ENCODE measurements at places on chromosomes 12 and 14.

GRCh38 chr14:95320078-95320895 is 579 bp upstream of the CLMN start:
- DNase-seq = no peak

- DNase-seq = no peak
Measured at GRCh38 chr12:45184147-45184963, 31.5 kb upstream of the ANO6 start.

DNA sequence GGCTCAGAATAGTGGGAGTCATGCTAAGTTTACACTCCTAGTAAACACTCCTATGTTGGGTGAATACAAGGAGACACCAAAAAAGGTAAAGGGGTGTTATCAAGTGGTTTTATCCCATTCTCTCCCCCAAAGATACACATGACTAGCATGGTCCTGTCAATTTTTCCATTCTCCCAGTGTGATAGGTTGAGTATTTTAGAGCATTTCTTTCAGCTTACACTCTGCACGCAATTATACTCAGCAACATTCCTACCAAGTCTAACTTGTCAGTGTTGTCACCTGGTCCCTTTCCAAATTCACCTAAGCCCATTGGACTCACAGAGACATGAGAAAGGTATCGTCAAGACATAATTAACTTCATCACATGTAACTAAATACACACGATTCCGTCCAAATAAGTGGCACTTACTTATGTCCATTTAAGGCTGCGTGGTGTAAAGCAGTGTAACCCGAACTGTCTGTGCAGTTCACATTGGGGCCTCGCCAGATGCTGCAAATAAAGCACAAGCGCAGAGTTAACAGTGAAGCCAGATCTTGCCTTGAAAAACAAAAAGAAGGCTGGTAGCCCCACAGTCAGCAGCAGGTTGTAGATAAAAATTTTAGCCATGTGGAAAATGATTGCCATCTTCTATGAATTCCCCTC is 159.7 kb downstream of the ANKS1B start:
- DNase-seq = no peak

DNA sequence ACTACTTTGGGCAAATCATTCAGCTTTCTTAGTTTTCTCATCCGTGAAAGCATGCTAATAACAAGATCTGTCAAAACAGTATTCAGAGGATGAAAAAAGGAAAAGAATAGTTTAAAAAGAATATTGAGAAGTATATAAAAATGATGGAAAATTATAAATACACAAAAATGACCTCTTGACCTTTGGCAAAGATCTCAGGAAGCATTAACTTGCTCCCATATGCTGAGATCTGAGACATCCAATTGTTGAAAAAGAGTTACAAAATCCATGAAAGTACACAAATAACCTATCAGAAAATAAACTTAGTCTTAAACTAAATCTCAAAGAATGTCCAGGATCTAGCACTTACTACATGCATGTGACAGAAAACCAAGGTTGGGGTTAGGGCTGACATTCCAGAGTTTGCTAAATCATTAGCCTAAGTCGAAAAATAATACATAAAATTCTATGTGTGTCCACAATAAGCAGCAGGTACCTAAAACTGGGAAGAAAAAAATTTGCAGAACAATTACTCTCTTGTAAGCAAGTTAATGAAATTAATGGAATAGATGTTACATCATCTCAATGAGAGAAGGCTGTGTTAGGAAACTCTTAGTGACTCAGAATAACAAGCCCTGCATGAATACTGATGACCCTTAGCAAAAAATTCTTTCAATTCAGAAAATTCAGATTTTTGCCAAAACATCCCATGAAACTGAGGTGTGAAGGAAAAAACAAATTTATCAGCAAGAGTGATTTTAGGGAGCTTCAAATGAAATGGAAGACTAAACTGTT is 3.4 kb downstream of the PAH start:
- DNase-seq = no peak

DNA sequence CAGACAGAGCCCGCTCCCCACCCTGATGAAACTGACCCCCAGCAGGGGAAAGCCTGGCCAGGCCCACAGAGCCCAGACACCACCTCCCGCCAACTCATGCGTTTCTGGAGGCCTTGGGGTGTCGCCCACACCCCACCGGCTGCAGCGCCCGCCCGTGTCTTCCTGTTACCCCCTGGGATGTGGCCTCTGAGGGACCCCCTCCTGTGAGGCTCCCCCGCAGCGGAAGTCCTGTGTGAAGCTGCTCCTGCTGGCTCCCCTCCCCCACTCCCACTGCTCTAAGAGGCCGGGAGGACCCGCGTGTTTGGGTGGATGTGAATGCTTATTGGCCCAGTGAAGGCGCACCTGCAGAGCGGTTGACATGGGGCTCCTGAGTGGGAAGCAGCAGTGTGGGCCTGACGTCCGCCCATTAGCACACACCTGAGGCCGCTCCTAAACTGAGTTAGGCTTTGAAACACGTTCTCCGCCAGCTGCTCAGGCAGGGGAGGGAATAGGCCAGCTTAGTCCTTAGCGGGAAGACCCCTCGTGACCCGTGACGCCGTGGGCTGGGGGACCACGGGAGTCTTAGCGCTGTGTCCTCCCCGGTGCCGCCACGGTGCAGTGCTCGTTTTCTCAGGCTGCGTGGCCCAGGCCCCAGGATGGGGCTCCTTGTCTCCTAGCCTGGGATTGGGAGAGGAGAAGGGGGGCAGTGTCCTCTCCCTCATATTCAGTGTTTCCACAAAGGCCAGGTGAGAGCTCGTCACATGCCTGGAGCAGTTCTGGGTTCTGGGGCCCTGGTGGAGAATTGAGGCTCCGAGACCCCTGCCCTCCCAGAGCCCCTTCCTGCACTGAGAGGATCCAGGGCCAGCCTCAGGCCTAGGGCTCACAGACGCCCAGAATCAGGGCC is 323.4 kb upstream of the SFSWAP start:
- no peak for DNase-seq

GRCh38 chr14:100764471-100765115 is 37.9 kb downstream of the DLK1 start:
- DNase-seq = no peak

DNA sequence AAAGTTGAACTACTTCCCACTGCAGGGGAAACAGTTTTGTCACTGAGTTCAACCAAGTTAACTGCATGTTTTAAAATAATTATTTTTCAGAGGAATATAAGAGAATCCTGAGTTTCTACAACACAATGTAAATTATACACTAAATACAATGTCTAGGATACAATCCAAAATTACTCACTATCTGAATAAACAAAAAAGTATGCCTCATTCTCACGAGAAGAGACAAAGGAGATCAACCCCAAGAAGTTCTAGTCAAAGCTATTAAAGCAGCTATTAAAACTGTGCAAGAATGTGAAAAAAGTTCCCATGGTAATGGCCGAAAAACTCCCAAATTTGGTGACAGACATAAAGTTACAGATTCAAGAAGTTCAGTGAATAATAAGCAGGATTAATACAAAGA is 8.8 kb upstream of the KCNK13 start:
- DNase-seq = no peak

All from astrocyte of the cerebellum (primary cell).